ENCODE measurements at places on chromosomes 12 and 14.

DNA sequence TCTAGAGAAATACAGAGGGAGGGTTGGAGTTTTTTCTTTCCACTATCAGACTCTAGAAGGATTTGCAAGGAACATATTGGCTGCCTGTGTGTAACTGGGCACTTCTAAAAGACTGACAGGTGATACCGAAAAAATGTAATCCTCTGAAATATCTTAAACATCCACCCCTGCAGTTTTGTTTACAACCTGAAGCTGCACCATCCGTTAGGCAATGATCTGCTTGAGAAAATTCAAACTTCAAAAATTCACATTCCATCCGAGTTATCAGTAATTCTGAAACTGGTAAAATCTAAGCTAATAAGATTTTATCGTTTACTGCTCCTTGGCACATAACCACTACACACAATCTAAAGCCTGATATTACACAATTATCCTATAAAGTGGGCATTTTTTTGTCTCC lies 528.6 kb downstream of the FUT8 start:
- no peak for DNase-seq

DNA sequence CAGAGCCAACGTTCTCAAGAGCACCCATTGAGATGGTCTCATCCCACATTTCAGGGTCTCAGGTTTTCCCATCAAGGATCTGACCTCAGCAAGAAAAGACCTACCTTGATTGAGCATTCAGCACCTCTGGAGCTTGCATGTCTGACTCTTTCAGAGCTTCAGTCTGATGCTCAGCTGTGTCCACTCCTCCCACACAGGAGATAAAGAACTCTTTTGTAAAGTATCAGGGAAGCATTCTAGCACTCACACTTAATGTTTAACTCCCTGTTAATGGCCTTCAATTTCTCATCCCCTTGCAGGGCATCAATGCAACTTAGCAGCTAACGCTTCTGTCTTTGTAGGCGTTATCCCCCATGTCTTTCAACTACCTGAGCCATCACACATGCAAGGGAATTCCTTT lies 124.1 kb downstream of the GALC start:
- no peak for DNase-seq

DNA sequence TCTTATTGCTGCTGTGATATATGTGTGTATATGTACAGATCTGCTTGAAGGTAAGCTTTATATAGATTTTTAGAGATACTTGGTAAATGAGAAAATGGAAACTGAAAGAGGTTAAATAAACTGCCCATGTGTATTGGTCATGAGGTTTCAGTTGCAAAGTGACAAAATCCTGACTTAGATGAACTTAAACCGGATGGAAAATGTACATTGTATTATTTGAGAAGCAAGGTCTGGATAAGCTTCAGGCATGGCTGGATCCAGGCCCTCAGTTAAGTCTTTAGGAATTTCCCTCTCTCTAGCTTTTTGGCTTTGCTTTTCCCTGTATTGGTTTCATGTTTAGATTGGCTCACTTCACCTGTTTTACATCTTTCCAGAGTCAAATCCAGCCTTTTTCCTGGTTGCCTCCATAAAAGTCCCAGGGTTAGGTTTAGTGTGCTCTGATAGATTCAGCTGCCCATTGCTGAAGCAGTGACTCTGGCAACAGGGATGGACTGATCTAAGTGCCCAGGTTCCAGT lies 21.0 kb upstream of the MAP1LC3B2 start:
- no peak for DNase-seq

- no peak for DNase-seq
These were observed 86.4 kb downstream of the EP400 start for GRCh38 chr12:132036063-132036683.

DNA sequence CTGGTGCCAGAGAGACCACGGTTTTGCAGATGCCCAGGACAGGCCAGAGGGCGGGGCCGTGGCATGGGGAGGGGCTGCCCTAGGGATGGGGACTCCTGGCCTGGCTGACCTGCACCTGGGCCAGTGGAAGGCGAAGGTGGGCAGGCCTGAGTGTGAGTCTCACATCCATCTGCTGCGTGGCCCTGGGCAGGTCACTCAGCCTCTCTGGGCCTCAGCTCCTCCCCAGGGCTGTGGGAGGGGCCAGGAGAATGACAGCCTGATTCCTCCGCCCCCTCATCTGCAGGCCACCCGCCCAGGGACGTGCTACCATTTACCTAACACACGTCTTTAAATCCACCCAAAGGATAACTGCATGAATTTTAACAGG lies 90.9 kb downstream of the GALNT9 start:
- DNase-seq = no peak

- DNase-seq = no peak
These were observed 12.9 kb downstream of the ITGB7 start for GRCh38 chr12:53193985-53194716.

DNA sequence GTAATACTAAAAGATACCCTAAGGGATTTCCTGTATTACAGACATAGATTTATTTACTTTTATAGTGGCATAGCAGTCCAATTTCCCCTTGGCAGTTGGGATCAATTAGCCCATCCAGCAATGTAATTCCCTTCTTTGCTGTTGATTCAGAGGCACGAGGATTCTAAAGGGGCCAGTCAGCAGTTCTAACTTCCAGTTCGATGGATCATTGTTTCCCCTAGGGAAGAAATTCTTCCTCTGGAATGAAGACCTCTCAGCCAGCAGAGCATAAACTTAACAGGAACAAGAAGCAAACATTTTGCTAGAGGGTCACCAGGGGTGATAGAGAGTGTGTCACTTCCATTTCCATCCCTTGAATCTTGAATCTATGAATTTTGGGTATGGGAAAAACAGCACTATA lies 395.7 kb upstream of the NOVA1 start:
- no peak for DNase-seq

DNA sequence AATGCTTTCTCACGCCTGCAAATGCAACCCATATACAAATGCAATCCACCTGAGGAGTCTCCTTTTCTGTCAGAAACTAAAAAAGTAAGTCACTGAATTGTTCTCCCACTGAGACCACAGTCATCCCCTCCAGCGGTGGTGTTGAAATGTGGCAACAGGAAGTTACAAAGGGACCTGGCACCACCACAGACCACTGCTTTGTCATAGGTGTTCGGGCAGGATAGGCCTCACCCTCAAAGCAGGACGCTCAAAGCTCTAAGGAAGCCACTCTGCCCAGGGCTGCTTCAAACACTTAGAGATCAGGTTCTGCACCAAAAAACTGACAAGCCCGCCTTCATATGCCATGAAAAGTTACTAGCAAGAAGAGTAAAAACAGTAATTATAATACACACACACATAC lies 11.3 kb downstream of the PHLDA1 start:
- DNase-seq = peak; percentile 79

GRCh38 chr12:26572137-26572536 lies 260.9 kb downstream of the ITPR2 start:
- DNase-seq = no peak

GRCh38 chr14:71103662-71104484 lies 196.6 kb downstream of the PCNX1 start:
- DNase-seq = no peak

DNA sequence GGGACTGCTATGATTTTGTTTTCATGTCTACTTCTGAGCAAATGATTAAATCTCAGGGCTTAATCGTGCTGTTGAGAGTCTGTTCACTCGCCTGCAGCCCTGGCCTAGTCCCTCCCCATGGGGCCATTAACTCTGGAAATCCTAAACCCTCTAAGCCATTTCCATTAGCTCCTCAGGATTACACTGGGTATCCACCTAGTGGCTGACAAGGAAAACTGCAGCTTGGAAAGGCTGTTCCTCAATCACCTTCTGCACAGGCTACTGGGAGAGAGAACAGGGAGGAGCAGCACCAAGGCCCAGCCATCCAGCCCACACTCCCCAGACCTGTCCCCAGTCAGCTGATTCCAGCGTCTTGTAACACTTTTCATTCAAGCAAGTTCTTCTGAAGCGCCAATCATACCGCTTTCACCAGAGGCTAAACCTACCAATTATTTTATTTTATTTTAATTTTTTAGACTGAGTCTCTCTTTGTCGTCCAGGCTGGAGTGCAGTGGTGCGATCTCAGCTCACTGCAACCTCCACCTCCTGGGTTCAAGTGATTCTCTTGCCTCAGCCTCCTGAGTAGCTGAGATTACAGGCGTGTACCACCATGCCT lies 48.7 kb downstream of the NEUROD4 start:
- no peak for DNase-seq

- no peak for DNase-seq
These were observed 19.9 kb upstream of the KRT83 start for GRCh38 chr12:52341066-52341580.

- DNase-seq = no peak
These were observed 19.6 kb upstream of the FBXO33 start for GRCh38 chr14:39451811-39452210.

- DNase-seq = no peak
These were observed 1455.6 kb upstream of the TMEM132C start for GRCh38 chr12:126811391-126811790.

- no peak for DNase-seq
These were observed 66.6 kb downstream of the DAAM1 start for GRCh38 chr14:59254911-59255545.

DNA sequence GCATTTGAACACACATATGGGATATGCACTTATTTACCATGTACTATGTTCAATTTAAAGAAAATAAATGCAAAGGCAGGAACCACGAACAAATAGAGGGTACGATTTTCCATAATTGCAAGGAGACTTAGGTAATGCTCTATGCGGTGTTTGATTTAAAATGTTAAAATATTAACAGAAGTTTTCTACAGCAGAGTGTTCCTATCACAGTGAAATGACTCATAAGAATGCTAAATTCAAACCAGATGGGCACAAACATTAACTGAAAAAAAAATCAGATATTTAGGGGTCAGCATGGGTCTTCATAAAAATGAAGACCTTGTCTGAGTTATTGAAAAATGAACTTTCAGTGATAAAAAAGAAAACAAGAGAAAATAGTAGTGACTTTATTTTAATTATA lies 65.4 kb downstream of the LLPH start:
- DNase-seq = peak; percentile 54

DNA sequence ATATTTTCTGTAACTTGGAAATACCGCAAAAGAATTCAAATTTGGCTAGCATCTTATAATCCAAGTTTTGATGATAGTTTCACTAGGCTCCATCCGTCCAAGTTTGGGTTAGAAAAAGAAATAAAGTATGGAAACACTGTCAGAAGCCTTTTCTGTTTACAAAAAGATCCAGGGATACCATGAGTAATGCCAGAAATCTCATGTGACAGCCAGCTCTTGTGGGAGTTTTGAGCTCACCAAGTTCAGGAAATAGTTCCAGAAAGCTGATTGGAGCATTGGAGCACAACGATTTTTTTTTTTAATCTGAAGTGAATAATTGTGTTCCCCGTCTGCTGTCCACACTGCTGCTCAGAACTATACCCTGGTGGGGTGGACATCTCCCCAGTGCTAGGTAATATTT lies 229.7 kb upstream of the NPAS3 start:
- DNase-seq = no peak

GRCh38 chr14:100649173-100649519 lies 61.9 kb upstream of the BEGAIN start:
- no peak for DNase-seq

GRCh38 chr12:3542911-3543310 lies 51.9 kb downstream of the PRMT8 start:
- no peak for DNase-seq

Data from SJSA1 (cell line).